ENCODE measurements at places on chromosomes 1 and 21. TPM values are rescaled to one million over a fixed set of nuclear protein-coding genes. Genes with fewer than 3 reads are reported as not detected.

The MYOG gene
- not detected for total RNA-seq

The NUDC gene
- 89.9 TPM for total RNA-seq

The AMPD1 gene
- total RNA-seq: not detected

The CHIT1 gene
- total RNA-seq: not detected

The LGR6 gene
- total RNA-seq: under 0.01 TPM

The HES2 gene
- total RNA-seq: 0.15 TPM

The ALG14 gene
- 1.6 TPM for total RNA-seq

The SV2A gene
- total RNA-seq: 27.5 TPM

The RXRG gene
- not detected for total RNA-seq

The LIPI gene
- not detected for total RNA-seq

The TNNT2 gene
- not detected for total RNA-seq

The ZFYVE9 gene
- 12.5 TPM for total RNA-seq
